ENCODE measurements at places on chromosomes 11 and 22.

- DNase-seq: no peak
Measured at GRCh38 chr11:91717169-91717568, 507.4 kb upstream of the FAT3 start.

DNA sequence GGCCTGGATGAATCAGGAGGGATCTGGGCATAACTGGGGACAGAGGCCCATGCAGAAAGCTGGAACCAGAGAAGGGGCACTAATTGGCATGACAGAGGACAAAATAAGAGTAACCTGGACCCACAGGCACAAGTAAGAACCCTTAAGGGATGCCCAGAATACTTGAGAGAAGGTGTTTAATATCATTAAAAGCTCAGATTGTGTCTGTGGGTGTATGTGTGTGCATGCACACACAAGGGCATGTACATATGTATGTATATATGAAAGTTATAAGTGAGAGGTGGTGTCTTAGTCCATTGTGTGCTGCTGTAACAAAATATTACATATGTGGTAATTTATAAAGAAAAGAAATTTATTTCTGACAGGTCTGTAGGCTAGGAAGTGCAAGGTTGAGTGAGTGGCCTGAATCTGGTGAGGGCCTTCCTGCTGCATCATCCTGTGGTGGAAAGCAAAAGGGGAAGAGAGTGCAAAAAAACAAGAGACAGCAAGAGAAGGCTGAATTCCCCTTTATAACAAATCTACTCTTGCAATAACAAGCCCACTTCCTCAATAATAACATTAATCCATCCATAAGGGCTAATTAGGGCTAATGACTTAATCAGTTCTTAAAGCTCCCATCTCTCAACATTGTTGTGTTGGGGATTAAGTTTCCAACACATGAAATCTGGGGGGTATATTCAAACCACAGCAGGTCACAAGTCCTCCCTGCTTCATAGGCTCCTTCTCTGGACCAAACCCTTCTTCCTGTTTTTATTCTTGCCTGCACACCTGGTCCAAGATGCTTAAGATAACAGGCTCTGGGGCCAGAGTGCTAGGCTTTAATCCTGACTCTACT is 68.3 kb upstream of the POU2AF2 start:
- no peak for DNase-seq

DNA sequence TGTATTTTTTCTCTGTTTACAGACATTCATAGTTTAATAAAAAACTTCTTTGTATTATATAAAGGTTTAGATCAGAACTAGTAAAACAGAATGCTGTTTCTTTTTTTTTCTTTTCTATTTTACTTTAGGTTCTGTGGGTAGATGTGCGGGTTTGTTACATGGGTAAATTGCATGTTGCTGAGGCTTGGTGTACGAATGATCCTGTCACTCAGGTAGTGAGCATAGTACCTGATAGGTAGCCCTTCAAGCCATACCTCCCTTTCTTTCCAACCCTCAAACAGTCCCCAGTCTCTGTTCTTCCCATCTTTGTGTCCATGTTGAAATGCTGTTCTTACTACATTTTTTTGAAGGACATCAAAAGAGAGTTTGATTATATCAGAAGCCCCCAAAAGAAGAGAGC is 3.2 kb downstream of the ATM start:
- no peak for DNase-seq

DNA sequence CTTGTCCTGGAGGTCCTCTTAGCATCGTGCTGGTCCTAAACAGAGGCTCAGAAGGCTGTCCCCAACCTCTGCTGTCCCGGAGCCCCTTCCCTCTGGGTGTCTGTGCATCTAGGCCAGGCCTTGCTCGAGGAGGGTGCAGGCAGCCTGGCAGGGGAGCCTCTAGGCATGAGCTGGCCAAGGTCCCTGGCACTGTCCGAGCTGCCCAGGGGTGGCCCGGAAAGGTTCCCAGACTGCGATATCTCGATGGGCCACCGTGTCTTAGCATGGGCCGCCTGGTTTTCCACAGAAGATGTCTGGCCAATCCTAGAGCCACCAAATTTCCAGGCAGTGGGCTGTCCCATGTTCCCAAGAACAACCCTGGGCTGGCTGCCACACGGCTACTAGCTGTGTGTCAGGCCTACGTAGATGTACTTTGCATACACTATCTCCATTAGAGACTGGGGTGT is 24.6 kb upstream of the SMIM38 start:
- DNase-seq: no peak

DNA sequence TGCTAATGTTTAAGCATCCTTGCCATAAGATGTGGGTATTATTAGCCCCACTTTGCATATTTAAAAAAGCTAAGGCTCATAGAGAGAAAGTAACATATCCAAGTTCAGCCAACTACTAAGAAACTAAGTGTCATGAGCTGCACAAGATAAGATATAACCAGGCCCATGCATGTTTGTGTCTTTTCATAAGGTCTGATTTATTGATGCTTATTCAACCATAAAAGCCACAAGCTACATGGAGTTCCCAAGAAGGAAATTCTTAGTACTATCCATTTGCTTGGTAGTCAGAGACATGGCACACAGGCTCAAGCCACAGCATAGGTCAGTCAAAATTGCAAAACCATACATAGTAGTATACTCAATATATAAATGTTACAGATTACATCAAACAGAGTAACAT is 488.5 kb downstream of the SOX6 start:
- no peak for DNase-seq

GRCh38 chr11:10606536-10607208 is 38.2 kb upstream of the LYVE1 start:
- DNase-seq: no peak

GRCh38 chr11:126890561-126890960 is 110.0 kb downstream of the KIRREL3 start:
- no peak for DNase-seq

- no peak for DNase-seq
Measured at GRCh38 chr11:19244621-19245020, 3.9 kb upstream of the E2F8 start.

- DNase-seq: no peak
Measured at GRCh38 chr11:75413864-75414263, 14.5 kb downstream of the RPS3 start.

DNA sequence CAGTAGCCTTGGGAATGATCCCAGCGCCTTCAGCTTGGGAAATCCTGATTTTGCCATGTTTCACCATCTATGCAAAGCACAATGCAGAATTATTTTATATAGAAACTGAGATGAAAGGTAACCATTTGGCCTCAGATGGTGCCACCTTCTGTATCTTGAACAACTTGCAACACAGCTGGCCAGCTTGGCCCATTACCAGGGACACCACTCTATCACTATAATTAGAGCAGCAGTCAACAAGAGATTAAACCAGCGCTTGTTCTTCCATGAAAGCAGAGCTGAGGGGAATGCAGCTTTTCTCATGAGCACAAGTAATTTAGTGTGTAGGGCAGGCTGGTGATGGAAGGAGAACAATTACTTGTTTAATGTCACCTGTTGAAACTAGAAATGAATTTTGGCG is 6.7 kb upstream of the ZDHHC13 start:
- DNase-seq: no peak

GRCh38 chr22:44543781-44544477 is 45.9 kb upstream of the RTL6 start:
- DNase-seq: no peak

DNA sequence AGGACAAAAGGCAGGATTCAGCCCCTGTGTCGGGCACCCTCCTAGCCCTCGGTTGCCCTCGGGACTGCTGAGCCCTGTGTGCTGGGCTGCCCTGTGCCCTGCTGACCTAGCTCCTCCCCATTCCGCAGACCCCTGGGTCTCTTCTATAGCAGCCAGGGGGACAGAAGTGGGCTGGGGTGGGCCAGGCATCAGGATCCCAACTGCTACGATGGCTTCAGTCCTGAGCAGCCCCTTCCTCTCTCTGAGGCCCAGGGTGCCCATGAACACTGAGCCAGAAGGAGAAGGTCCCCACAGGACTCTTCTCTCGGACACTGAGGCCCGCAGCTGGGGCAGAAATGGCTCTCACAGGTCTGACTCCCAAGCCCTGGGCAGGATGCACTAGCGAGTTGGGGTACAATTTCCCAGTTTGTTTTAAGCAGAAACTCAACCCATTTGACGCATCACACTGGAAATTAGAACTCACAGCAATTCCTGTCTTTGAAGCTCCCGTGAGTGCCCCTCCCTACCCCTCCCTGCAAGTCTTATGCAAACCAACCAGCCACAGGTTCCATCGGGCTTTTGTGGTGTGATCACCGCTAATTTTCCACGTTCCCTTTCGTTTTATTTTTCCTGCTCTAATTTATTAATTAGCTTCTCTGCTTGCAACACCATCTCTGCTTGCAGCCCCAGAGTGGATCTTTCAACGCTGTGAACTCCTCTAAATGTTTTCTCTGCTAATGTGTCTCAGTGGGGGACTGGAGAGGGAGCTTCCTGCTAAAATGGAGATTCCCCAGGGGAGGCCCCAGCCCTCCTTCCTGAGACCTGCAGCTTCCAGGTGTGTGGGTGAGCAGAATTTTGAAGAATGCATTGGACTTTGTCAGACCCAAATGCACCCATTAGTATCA is 56.7 kb downstream of the PHF21B start:
- DNase-seq: no peak

DNA sequence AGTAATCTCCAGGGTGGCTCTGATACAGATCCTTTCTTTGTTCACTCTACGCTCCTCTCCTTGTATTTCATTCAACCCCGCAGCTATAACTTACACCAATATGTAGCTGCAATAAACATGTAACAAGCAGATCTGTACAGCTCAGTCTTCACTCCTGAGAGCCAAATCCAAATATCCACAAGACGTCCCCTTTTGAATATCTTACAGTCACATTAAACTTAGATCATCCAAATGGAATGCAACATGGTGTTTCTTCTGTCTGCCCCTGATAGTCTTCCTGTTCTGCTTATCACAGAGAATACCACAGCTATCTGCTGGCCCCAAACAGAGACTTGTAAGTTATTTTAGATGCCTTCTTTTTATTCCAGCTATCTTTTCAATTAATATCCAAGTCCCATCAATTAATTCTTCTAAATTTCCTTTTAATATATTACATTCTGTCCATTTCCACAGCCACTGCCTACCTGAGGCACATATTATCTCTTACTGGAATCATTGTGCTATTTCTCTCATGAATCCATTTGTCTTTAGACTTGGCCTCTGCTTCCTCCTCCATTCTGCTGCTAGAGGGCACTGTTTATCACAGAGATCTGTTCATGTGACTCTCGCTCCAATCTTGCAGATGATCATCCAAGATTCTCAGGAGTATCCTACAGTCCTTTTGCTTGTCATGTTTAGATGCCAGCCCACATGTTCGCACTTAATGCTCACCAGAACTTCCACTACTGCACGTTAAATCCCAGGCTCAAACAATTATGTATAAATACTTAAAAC is 908.6 kb downstream of the NTM start:
- DNase-seq: no peak

DNA sequence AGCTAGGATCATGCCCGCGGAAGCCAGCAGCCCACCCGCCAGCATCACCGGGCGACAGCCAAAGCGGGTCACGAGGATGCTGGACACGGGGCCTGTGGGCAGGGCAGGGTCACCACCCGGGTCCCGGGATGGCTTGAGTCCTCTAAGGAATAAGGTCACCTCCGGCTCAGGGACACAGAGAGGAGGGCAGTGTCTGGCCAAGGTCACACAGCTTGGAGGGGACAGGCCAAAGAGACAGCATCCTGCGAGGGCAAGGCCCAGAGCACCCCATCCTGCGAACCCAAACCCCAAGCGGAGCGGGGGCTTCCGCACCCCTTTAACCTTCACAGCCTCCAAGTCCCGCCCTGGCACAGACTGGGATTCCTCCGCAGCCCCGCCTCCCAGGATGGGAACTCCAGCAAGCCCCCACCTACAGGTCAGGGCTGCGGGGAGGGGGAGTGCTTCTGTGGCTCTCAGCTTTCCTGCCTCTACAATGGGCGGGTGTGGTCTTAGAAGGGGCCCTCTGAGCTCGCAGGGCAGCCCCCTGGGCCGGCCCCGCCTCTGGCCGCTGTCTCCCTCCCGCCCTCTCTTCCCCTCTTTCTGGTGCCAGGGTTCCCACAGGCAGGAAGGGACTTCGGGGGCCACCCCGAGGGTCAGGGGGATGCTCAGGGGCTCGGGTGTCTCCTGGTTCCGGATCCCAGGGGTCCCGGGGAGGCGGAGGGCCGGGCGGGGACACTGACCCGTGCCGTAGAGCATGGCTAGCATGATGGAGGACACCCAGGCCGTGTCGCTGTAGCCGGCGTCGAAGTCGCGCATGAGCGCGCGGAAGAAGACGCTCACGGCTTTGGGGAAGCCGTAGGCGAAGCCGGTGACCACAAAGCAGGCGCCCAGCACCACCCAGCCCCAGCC is 1.8 kb downstream of the SLC16A8 start:
- DNase-seq: no peak

DNA sequence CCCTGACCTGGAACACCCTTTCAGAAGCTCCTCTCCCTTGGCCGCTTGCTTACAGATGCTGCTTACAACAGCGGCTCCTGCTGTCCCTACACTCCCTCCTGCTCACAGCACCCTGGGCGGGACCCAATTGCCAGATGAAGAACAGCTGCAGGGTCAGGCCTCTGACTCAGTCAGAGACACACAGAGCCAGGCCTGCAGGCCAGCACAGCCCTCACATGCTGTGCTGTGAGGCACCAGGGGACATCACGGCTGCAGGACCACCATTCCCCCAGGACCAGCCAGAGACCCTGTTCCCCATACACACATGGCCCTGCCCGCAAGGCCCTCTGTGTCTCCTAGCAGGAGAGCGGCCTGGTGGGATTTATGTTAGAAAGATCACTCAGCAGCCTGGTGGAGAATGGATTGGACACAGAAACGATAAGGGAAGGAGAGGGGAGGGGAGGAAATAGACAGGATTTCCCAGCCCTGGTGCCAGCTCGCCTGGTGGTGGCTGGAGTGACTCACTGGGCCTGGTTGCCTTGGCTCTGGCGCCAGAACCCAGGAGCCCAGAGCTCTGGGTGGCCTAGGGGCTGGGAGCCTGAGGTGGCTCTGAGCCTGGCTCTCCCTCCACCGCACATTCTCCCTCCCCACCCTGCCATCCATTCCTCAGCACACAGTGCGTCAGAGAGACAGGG is 6.7 kb downstream of the CAPN5 start:
- DNase-seq: peak; percentile 36

DNA sequence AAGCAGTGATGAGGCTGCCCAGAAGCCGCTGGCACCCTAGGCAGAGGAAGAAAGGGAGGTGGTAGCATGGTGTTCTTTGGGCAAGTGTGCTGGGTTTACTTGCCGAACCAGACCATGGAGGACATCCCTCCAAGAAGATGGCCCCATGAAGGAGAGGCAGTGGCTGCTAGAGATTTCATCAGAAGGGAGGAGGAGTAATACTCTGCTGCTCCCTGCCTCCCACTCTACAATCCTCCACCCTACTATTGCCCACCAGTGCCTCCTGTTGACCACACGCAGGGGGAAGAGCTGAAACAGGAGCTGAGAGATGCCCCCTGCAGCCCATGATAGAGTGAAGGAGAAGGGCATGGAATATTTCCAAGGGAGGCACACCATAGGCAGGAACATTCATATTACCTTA is 51.0 kb upstream of the PRSS23 start:
- no peak for DNase-seq
